Activated T-helper 1 cell treated with anti-CD3 and anti-CD28 coated beads, Interleukin-12 subunit alpha, Interleukin-12 subunit beta, Interleukin-2, Interleukin-4 antibody, amounts not matched to agents 30 ng/mL and 10 ng/mL and 1 ng/mL, durations not matched to agents 14 hours and 24 hours and 36 hours (primary cell): ENCODE measurements at places on chromosomes 5 and 9.

DNA sequence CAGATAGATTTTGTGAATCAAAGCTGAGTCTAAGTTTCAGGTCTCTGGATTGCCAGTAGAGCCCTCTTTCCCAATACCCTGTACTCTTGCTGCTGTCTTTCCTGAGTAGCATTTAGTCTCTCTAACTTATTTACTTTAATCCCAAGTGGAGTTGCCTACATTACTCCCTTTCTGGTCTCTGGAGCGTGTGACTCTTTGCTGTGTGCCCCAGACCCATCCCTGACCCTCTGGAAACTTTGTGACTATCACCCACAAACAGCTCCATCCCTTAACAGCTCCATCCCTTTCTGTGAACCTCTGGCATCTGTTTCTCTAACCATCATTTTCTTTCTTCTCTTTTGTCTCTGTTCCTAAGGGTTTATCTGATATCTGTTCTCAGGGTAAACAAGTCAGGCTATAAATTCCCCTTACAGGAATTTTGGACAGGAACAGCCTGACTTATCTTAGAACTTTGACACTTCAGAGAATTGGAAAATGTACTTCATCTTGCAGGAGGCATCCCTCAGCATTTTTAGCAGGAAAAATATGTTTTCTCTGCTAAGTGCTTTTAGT, 1167.1 kb upstream of the SEMA6A start:
- H3K36me3 ChIP-seq: no peaks in the 10 kb centered on the region
- H3K4me3 ChIP-seq: no peak overlapping the region
- no peaks in the 10 kb centered on the region for H3K4me1 ChIP-seq
- DNase-seq: no peak
- H3K27me3 ChIP-seq: no peaks in the 10 kb centered on the region
- no peak overlapping the region for H3K27ac ChIP-seq

DNA sequence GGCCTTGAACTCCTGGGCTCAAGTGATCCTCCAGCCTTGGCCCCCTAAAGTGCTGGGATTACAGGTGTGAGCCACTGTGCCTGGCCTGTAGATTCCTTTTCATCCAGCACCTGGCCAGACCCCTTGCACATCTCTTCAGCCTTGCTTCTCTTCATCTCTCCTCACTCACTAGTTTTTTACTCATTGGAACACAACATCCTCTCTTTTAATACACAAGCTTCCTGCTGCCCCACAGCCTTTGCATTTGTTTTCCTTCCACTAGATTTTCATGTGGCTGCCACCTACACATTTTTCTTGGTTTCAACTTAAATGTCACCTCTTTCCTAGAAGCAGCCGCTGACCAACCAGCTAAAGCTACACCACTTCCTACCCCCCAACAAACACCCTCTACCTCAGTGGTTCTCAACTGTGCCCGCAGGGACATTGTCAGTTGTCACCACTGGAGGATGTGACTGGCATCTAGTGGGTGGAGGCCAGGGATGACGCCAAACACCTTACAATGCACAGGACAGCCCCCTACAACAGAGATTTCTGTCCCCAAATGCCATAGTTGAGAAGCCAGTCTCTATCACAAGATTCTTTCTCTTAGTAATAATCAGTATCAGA, 33.7 kb downstream of the HAVCR1 start:
- peak; percentile 81 for DNase-seq
- H3K36me3 ChIP-seq: peaks cover 26% of the 10 kb centered on the region
- H3K27me3 ChIP-seq: peaks cover 3% of the 10 kb centered on the region
- H3K4me3 ChIP-seq: peak overlapping the region; percentile 3
- peaks cover 80% of the 10 kb centered on the region for H3K4me1 ChIP-seq

- H3K27me3 ChIP-seq: no peaks in the 10 kb centered on the region
- no peak for DNase-seq
- H3K4me1 ChIP-seq: no peaks in the 10 kb centered on the region
- no peak overlapping the region for H3K27ac ChIP-seq
These were observed 104.3 kb downstream of the SAXO1 start for GRCh38 chr9:18928711-18929110.

DNA sequence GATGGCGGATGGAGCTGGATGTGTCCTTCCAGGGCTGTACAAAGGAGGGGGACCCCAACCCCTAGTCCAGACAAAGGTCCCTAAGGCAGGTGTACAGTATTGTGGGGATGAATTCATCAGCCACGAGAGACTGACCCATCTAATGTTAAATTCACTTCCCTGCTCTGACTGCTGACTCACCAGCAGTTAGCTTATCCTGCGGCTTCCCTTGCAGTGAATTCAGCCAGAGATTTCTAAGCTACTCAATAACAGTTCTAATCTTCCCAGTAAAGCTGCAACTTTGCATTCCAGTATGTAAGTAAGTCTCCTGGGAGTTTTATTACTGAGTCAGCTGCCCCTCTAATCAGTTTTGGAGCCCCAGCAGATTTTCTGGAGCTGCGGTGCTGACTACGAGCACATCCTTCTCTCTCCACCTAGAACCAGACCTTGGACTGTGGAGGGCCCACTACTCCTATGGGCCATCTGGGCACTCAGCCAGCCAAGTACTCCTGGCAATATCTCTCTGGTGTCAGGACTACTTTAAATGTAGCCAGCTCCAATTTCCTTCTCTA, 16.1 kb downstream of the B4GALT1 start:
- H3K4me3 ChIP-seq: no peak overlapping the region
- peaks cover 2% of the 10 kb centered on the region for H3K27me3 ChIP-seq
- no peak overlapping the region for H3K27ac ChIP-seq

DNA sequence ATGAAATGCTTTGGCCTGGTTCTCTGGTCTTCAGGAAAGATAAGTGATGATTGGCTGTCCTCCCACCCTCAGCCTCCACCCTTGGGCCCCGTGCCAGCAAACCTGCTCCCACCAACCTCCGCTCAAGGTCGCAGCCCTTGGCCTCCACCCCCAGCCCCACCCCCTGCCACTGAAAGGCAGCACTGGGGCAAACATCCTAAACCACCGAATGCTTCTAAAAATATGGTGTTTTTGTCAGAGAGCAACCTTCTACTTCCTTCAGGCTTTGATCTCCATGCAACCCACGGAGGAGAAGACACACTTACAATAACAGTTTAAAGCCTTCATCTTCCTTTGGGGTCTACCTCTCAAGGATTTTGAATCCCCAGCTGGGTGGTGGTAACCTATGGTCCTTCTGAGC, 24.0 kb upstream of the TCF7 start:
- H3K36me3 ChIP-seq: peaks cover 3% of the 10 kb centered on the region
- peak overlapping the region; percentile 35 for H3K4me3 ChIP-seq
- H3K4me1 ChIP-seq: peaks cover 58% of the 10 kb centered on the region

DNA sequence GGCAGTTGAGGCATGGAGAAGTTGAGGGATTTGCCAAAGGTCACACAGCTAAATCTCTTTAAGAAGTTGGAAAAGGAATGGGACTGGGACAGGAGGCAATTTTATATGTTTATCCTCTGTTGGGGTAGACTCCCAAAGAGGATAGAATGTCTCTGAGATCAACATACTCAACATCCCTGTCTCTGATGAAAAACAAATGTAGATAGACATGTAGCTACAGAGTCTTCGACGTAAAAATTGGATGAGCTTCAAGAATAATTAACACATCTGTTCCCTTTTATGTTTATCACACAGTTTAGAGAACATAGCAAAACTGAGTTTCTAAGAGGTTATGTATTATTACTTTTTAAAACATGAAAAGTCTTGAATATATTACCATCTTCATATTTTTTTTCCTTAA, 204.6 kb upstream of the CD180 start:
- no peaks in the 10 kb centered on the region for H3K36me3 ChIP-seq
- H3K4me1 ChIP-seq: no peaks in the 10 kb centered on the region
- H3K27me3 ChIP-seq: peaks cover 3% of the 10 kb centered on the region
- DNase-seq: no peak
- H3K27ac ChIP-seq: no peak overlapping the region

GRCh38 chr5:96582343-96582742, 79.8 kb upstream of the CAST start:
- H3K4me1 ChIP-seq: peaks cover 8% of the 10 kb centered on the region
- H3K4me3 ChIP-seq: no peak overlapping the region
- peaks cover 23% of the 10 kb centered on the region for H3K27me3 ChIP-seq
- no peak overlapping the region for H3K27ac ChIP-seq

DNA sequence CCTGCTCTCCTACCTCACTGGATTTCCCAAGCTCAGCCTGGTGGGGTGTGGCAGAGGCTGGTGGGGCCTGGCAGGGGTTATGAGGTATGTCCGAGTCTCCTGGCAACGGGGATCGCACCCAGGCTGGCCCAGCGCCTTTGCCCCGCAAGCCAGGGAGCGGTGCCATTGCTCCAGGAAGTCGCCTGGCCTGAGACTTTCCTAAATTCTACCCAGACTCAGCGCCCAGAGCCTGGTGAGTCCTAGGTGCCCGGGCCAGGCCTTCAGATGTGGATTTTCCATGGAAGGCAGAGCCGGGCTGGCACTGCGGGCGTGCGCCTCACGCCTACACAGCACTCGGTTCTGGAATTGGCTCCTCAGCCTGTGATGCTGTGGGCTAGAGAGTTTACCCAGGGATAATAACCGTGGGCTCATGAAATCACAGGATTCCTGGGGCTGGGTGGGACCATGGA, 155.4 kb upstream of the COL5A1 start:
- no peak overlapping the region for H3K27ac ChIP-seq
- no peak overlapping the region for H3K4me3 ChIP-seq
- no peaks in the 10 kb centered on the region for H3K36me3 ChIP-seq
- no peaks in the 10 kb centered on the region for H3K4me1 ChIP-seq
- no peak for DNase-seq
- no peaks in the 10 kb centered on the region for H3K27me3 ChIP-seq

DNA sequence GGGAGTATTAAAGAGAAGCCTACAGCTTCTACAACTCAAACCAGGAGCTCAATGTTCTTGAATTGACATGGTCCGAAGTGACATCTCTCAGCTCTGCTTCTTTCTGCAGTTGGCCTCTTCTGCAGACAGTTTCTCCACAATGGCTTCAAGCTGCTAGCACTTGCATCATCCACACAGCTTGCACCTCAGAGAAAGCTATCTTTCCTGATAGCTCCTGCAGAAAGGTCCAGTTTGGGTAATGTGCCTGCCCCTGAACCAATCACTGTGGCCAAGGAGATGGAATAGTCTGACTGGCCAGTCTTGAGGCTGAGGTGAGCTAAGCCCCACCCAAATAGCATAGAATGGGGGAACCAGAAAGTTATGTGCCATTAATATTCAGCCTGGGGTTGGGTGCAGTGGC, 95.8 kb upstream of the ABCA1 start:
- H3K27ac ChIP-seq: no peak overlapping the region
- no peaks in the 10 kb centered on the region for H3K36me3 ChIP-seq
- H3K4me1 ChIP-seq: no peaks in the 10 kb centered on the region
- H3K4me3 ChIP-seq: no peak overlapping the region
- DNase-seq: no peak

GRCh38 chr5:12902611-12903010, 998.4 kb upstream of the CTNND2 start:
- no peaks in the 10 kb centered on the region for H3K36me3 ChIP-seq
- no peaks in the 10 kb centered on the region for H3K27me3 ChIP-seq
- no peak for DNase-seq
- H3K4me1 ChIP-seq: no peaks in the 10 kb centered on the region
- H3K4me3 ChIP-seq: no peak overlapping the region

GRCh38 chr5:135355169-135355568, 43.9 kb downstream of the MACROH2A1 start:
- H3K27ac ChIP-seq: peak overlapping the region; percentile 11
- H3K36me3 ChIP-seq: peaks cover 42% of the 10 kb centered on the region
- peaks cover 7% of the 10 kb centered on the region for H3K4me1 ChIP-seq
- no peak for DNase-seq
- H3K27me3 ChIP-seq: no peaks in the 10 kb centered on the region
- no peak overlapping the region for H3K4me3 ChIP-seq

DNA sequence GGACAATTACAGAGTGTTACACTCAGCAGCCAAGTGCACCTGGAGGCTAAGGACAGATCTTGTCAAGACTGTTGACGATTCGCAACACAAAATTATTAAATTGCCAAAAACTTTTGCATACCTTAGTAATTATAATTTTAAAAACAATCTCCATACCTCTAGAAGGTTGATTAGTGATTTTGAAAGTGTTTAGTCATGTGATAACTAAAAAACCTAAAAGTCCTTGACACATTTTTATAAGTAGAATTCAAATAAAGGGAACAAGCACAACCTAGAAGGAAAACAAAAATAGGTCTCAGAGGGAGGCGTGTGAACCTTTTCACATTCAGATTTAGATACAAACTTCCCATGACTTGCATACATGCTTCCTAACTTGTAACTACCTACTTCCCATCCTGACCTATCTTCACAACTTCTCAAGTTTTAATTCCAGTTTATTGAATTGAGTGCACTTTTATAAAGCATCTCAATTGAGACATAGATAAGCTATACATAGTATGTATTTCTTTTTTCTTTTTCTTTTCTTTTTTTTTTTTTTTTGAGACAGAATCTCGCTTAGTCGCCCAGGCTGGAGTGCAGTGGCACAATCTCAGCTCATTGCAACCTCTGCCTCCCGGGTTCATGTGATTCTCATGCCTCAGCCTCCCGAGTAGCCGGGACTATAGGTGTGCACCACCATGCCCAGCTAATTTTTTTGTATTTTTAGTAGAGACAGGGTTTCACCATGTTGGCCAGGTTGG, 5.8 kb downstream of the ZNF367 start:
- H3K27me3 ChIP-seq: no peaks in the 10 kb centered on the region
- DNase-seq: no peak
- H3K4me3 ChIP-seq: no peak overlapping the region
- H3K36me3 ChIP-seq: peaks cover 17% of the 10 kb centered on the region

GRCh38 chr9:109846776-109847175, 66.8 kb downstream of the PALM2AKAP2 start:
- H3K4me3 ChIP-seq: no peak overlapping the region
- no peak for DNase-seq
- H3K36me3 ChIP-seq: peaks cover 3% of the 10 kb centered on the region
- no peak overlapping the region for H3K27ac ChIP-seq
- no peaks in the 10 kb centered on the region for H3K4me1 ChIP-seq
- H3K27me3 ChIP-seq: peaks cover 8% of the 10 kb centered on the region

DNA sequence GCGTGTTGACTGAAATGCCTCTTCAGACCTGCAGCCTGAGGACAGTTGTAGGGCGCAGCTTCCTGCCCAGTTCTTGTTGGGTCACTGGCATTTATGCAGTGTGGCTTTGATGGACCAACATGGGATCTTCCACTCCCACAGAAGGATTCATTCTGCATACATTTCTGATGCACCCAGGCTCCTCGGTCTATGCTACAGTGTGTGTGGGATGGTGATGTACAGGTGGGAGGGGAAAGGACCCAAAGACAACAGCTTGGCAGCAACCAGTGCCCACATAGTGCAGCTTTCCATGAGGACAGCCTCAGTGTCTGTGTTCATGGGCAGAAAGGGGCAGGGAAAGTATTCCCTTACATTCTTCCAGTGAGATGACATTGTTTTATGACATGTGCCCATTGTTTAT, 237.9 kb downstream of the ARHGEF28 start:
- no peaks in the 10 kb centered on the region for H3K4me1 ChIP-seq
- no peaks in the 10 kb centered on the region for H3K36me3 ChIP-seq
- no peak for DNase-seq
- peaks cover 15% of the 10 kb centered on the region for H3K27me3 ChIP-seq
- H3K4me3 ChIP-seq: no peak overlapping the region
